A549 treated with GW870086 at 1 μM for 4 hours (cell line): ENCODE measurements at places on chromosomes 7 and 10. TPM values are rescaled to one million over a fixed set of nuclear protein-coding genes. Genes with fewer than 3 reads are reported as not detected.

Gene INHBA
- total RNA-seq = 0.11 to 0.73 TPM (median 0.52 TPM) in 5 replicates

Gene CYP3A7
- total RNA-seq = not detected in 5 replicates

Gene CUZD1
- total RNA-seq = 1.2 to 1.7 TPM (median 1.3 TPM) in 5 replicates

Gene MGAM2
- total RNA-seq = 0.01 to 0.02 TPM in 2 of 5 replicates, not detected in the others

Gene SPDYE11
- not detected in 5 replicates for total RNA-seq

Gene CXCL12
- 0.10 to 0.27 TPM (median 0.15 TPM) in 4 of 5 replicates, not detected in the other for total RNA-seq

Gene MDH2
- total RNA-seq = 301 to 444 TPM (median 401 TPM) in 5 replicates

Gene CDC14C
- 0.05 TPM in 1 of 5 replicates, not detected in the others for total RNA-seq

Gene PHKG1
- total RNA-seq = 0.35 to 1.9 TPM (median 0.48 TPM) in 5 replicates

Gene HTR7
- 0.09 to 0.15 TPM (median 0.13 TPM) in 4 of 5 replicates, not detected in the other for total RNA-seq

Gene RAPGEF5
- total RNA-seq = 0.09 to 0.23 TPM (median 0.10 TPM) in 5 replicates

Gene ANKRD30A
- 0.31 to 1.2 TPM (median 0.57 TPM) in 5 replicates for total RNA-seq

Gene ADAP1
- 3.7 to 5.1 TPM (median 4.0 TPM) in 5 replicates for total RNA-seq

Gene FKBP6
- total RNA-seq = not detected in 5 replicates

Gene HOXA2
- total RNA-seq = 0.80 to 0.97 TPM (median 0.86 TPM) in 5 replicates

Gene ZP3
- 18.4 to 22.2 TPM (median 20.2 TPM) in 5 replicates for total RNA-seq

Gene PNLIPRP3
- not detected in 5 replicates for total RNA-seq

Gene GRM3
- total RNA-seq = not detected in 5 replicates

Gene FBXL13
- total RNA-seq = 0.26 to 0.65 TPM (median 0.33 TPM) in 5 replicates

Gene TSPAN12
- 0.38 to 0.63 TPM (median 0.49 TPM) in 5 replicates for total RNA-seq
